ENCODE measurements at places on chromosomes 5 and 9. TPM values are rescaled to one million over a fixed set of nuclear protein-coding genes. Genes with fewer than 3 reads are reported as not detected.

Gene PTGDS
- 5.4 TPM for total RNA-seq

Gene SAXO1
- total RNA-seq: under 0.01 TPM

Gene SCGB3A2
- total RNA-seq: not detected

DNA sequence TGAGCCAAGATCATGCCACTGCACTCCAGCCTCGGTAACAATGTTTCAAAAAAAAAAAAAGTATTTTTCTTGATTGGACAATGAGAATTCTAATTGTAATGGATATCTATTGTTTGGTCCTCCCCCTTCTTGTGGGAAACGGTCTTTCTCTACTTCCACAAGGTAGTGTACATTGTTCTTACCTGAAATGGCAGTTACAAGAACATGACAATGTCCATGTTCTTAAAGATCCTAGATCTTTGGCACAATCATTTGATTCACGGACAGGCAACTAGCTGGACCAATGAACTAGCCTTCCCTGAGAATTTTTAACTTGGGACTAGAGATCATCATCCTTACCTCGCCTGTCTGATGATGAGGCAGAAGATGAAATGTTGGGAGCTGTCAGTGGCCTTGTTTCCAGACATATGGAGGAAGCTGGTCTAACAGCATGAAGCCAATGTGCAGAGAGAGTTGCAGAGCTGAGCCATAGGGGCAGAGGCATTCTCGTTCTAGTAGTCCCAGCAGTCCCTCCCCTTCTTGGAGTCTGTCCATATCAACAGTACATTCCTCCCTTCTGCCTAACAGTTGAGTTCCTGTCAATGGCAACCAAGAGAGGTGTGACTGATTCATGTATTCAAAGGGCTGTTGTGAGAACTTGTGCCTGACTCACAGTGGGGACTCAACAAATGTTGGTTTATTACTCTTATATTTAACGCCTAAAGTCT lies 2.1 kb upstream of the MARCHF6 start:
- DNase-seq: no peak

GRCh38 chr5:115194676-115195075 lies 25.0 kb upstream of the TRIM36 start:
- DNase-seq: no peak

- DNase-seq: no peak
Measured at GRCh38 chr5:157911568-157911967, 52.6 kb upstream of the CLINT1 start.

- no peak for DNase-seq
Measured at GRCh38 chr5:149126906-149127305, 14.4 kb upstream of the ABLIM3 start.

Gene MYO10
- 15.3 TPM for total RNA-seq

DNA sequence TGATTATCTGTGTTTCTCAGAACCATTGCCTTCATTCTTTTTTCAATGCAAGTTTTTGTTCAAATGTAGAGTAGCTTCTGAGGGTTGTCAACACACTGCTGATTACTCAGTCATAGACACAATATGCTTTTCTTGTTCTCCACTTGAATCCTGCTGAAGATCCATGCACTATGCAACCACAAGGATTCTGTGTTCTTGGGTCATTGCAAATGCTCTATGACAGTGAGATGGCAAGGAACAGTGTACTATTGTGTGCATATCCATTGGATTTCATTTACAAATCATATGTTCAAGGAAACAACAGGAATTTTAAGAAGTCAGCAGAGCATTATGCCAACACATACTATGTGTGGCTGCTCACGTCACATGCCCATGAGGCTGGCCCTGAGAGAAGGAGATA lies 1590.2 kb downstream of the EFNA5 start:
- no peak for DNase-seq

GRCh38 chr9:134318941-134319305 lies 7.3 kb upstream of the RXRA start:
- DNase-seq: peak; percentile 46

DNA sequence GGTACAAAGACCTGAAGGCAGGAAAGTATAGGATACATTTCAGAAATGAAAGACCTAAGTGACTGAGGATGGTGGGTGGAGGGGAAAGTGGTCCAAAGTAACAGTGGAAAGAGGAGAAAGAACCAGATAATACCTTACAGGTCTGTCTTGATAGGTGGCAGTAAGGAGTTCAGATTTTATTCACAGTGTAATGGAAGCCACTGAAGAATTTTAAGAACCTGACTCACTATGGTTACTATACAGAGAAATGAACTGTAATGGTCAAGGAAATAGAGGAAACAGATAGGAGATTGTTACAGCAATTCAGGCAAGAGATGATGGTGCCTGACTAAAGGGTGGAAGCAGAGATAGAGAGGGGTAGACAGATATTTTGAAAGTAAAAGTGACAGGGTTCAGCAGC lies 46.5 kb downstream of the EPB41L4A start:
- DNase-seq: no peak

DNA sequence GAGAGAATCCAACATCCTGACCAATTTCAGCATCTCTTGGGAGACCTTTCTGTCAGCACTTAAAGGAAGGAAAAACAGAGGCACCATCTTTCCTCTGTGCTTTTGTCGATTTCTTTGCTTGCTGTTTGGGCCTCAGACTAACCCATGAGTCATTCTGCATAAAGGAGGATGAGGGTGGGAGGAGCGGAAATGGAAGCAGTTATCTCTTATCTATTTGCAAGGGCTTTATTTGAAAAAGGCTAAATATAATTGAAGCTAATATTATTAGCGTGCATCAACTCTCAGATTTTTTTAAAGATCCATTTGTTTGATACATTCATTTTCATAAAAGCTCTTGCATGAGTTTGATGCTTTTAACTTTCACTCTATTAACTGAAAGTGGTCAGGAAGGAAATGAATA lies 72.9 kb downstream of the ZNF622 start:
- no peak for DNase-seq

Gene NR4A3
- 0.08 TPM for total RNA-seq

DNA sequence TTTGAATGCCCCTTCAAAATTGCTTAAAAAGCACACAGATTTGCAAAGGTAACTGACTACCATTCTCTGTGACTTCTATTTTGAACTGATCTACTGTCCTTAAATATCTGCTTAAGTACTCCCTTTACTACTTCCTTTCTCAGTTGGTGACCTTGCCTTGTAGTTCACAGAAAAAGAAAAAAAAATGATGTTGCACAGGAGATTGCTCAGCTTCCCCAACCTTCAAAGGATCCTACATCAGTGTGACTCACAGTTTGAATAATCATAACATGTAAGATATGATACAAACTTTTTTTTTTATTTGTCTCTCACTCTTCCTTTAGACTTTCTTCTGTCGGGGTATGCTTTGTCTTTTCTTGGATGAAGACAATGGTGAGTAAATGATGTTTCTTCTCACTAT lies 1029.6 kb downstream of the CDH12 start:
- no peak for DNase-seq

DNA sequence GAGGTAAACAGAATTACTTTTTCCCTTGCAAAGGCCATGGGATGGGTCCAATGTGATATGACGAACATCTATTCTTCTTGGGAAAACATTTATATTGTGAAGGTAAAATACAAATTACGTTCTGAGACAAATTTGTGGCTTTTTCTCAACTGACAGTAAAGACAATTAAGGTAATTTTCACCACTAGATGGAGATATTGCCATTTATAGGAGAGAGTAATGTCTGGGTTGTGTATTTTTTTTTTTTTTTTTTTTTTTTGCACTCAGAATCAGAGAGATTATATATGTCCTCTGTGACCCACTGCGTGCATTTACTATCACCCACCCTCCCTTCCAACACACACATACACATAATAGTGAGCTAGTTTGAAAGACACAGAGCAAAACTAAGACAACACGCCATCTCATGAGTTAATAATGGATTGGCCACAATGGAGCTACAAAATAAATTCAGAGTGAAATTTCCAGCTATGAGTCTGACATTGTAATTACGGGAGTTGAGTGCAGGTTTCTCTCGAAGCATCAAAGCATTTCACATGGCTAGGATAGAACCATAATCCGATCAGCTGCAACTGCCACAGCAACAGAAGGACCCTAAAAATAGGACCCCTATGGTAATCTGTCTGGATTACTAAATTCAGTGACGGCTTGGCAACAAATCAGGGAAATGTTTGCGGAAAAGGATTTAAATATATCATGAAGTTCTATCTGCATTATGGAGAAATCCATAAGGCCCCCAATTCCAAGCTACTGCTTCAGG lies 49.2 kb downstream of the ANXA1 start:
- no peak for DNase-seq

DNA sequence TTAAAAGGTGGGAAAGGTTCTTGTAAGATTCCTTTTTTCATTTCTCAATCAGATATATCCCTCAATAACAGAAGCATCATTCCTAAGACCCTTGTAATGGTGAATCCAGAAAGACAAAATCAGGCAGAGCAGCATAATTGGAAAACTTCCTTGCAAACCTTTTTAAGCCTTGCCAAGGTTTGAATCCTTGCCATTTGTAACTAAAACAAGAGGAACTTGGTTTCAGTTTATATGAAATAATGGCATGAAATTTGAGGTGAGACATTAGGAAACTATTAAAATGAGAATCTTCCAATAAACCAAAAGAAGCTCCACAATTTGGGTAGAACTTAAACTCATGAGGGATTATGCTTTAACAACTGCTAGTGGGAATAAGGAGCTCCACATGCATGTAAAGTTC lies 384.7 kb upstream of the SMC2 start:
- no peak for DNase-seq

DNA sequence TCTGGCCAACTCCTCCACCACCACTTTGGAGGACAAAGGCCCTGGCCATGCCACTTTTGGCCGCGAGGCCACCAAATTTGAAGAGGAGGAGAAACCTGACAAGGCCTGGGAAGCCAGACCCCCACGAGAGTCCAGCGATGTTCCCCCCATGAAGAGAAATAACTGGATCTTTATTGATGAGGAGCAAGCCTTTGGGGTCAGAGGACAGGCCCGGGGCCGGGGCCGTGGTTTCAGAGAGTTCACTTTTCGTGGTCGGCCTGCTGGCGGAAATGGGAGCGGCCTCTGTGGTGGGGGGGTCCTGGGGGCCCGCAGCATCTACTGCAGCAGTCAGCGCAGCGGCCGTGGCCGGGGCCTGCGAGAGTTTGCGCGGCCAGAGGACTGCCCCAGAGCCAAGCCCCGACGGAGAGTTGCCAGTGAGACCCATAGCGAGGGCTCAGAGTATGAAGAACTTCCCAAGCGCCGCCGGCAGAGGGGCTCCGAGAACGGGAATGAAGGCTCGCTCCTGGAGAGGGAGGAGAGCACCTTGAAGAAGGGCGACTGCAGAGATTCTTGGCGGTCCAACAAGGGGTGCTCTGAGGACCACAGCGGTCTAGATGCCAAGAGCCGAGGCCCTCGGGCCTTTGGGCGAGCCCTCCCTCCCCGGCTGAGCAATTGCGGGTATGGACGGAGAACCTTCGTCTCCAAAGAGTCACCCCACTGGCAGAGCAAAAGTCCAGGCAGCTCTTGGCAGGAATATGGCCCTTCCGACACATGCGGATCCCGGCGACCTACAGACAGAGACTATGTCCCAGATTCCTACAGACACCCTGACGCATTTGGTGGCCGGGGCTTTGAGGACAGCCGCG lies 27.4 kb upstream of the POMT1 start:
- DNase-seq: no peak

GRCh38 chr9:85020791-85021190 lies 351.3 kb downstream of the NTRK2 start:
- DNase-seq: no peak

GRCh38 chr5:39323542-39323941 lies 40.8 kb downstream of the C9 start:
- DNase-seq: no peak

GRCh38 chr9:7234144-7234543 lies 476.4 kb downstream of the KDM4C start:
- DNase-seq: peak; percentile 41

DNA sequence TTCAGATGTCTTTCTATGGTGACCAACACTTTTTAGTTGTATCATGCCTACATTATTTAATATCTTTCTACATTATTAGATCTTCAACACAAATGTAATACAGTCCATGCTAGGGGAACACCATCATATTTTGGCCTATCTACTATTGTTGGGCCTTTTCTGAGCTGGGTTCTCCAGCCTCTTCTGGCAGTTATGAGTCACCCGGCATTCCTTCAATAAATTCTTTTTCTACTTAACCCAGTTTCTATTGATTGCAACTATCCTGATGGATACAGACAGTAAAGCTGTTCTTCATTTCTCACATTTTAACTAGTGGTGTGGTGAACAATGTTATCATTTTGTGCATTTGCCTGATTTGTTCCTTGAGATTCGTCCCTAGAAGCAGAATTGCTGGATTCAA lies 529.3 kb downstream of the BNC2 start:
- no peak for DNase-seq

Gene TMEM38B
- total RNA-seq: 7.4 TPM

DNA sequence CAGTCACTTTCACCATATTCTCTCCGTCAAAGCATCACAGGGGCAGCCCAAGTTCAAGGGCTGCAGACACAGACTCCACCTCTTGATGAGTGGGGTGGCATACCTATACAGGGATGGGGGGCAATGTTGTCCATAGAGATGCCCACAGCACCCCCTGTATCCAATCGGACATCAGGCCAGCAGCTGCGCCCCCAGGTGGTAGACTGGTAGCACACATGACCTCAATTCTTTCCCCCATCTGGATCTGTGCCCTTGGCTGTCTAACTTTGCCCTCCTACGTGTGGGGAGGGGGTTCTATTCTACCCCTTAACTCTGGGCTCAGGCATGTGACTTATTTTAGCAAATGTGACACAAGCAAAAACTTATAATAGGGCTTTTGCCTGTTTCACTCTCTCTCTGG lies 84.0 kb upstream of the SLC25A48 start:
- no peak for DNase-seq

Gene IFNA14
- total RNA-seq: not detected

Gene PTGES2
- total RNA-seq: 22.8 TPM

DNA sequence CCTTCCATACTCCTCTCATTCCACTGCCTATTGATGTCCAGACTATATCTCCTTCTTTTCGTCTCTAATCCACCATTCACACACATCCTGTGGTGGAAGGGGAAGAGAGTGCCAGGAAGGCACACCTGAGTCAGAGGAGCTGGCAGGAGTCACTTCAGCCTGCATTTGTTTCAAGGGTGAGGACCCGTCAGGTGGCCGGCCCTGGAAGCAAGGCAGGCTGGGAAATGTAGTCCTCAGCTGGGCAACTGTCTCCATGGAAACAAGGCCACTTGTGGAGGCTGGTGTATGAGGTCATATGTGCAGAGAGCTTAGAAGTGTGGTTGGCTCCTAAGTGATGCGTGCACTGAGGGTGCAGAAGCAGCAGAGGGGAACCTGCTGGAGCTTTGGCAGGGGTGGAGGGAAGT lies 278.4 kb downstream of the NSG2 start:
- DNase-seq: no peak

Gene MSX2
- total RNA-seq: not detected

DNA sequence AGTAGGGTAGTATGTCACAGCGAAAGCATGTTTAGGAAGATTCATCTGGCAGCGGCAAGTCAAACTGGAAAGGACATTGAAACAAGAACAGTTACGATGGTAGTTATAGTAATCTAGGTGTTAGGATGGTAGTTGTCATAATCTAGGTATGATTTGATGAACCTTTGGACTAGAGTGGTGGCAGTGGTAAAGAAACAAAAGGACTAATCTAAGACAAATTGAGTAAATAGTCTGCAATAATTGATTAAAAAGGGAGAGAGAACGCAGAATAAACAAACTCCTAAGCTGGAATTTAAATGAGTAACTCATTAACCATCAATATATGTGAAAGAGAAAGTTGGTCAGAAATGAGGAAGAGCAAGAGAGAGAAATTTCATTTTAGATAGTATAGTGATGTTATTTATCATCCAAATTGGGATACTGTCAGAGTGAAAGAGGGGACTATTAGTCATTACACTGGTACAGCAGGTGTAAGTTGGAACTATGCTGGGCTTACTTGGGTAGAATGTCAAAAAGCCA lies 56.8 kb downstream of the MTREX start:
- DNase-seq: no peak

All from liver (tissue), 10 donors.